NCI-H446 treated with DMSO at 0.1 percent for 48 hours (cell line): ENCODE measurements at places on chromosomes 4 and X.

DNA sequence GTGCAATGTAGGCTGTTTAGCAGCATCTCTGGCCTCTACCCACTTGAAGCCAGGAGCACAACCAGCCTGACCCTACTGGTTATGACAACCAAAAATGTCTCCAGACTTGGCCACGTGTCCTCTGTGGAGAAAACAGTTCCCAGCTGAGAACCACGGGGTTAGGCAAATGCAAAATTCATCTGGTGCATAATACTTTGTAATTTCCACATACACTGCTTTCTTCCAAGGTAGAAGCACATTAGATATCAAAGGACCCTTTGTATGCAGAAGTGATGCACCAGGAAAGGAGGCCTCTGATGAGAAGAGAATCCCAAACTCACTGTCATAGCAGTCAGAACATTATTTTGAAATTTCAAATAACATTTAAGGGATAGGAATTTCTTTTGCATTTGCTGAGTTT is 26.3 kb downstream of the MFAP3L start:
- DNase-seq = no peak

DNA sequence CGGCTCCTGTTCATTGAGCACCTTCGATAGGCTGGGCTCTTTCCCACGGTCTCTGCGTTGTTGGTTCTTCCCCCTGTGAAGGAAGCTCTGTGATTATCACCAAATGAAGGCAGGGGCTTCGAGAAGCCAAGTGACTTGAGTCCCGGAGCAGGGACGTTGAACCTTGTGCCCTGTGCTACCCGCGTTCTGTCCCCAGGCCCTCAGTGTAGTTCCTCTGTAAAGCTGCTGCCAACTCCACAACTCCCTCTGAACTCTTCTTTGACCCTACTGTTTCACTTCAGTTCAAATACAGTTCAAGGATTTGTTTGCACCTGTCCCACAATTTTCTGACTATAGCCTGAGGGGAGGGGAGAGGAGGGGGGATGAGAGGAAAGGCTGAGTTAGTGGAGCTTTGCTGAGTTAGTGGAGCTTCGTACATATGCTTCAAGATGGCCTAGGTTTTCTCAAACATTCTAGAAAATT is 635 bp upstream of the PHF8 start:
- no peak for DNase-seq

GRCh38 chr4:108351791-108352190 is 183.1 kb upstream of the LEF1 start:
- no peak for DNase-seq

DNA sequence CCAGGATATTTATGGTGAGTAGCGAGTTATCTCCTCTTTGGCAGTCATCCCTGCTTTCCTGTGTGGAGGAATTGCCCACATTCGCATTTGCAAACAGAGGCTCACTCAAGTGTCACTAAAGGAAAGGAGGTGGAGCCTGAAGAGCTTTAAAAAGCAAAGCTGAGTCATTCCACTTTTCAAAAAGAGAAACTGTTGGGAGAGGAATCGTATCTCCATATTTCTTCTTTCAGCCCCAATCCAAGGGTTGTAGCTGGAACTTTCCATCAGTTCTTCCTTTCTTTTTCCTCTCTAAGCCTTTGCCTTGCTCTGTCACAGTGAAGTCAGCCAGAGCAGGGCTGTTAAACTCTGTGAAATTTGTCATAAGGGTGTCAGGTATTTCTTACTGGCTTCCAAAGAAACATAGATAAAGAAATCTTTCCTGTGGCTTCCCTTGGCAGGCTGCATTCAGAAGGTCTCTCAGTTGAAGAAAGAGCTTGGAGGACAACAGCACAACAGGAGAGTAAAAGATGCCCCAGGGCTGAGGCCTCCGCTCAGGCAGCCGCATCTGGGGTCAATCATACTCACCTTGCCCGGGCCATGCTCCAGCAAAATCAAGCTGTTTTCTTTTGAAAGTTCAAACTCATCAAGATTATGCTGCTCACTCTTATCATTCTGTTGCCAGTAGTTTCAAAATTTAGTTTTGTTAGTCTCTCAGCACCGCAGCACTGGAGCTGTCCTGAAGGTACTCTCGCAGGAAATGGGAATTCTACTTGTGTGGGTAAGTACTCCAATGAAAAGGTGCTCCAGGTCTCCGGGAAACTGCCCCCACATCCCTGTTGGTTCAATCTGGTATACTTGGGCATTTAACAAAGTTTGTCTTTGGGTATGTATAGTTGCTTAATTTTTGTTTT is at the start of gene EGF:
Gene EGF (plus strand): TSS at position 178 of the 890 bp plus-strand sequence. CDS start 453 bp downstream, at position 631.
- DNase-seq = no peak

- no peak for DNase-seq
Measured at GRCh38 chr4:68288393-68288740, 42.9 kb upstream of the TMPRSS11B start.

DNA sequence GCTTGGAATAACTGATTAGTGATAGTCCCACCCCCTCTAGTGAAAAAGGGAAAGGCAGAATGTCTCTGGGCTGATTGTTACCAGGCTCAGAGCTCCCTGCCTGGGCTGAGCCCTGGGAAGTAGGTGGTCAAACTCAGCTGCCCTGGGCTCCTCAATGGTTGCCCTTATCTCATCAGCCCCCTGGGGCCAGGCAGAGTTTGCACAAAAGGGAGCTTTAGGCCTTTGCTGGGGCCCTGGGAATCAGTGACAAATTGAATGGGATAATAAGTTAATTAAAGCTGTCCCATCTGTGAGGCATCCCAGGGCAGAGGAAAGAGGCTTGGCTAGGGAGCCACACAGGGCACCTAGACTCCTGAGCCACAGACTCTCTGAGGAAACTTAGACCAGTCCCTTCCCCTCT is 89.0 kb downstream of the EFNB1 start:
- no peak for DNase-seq

GRCh38 chr4:36173905-36174304 is 70.4 kb downstream of the ARAP2 start:
- no peak for DNase-seq

DNA sequence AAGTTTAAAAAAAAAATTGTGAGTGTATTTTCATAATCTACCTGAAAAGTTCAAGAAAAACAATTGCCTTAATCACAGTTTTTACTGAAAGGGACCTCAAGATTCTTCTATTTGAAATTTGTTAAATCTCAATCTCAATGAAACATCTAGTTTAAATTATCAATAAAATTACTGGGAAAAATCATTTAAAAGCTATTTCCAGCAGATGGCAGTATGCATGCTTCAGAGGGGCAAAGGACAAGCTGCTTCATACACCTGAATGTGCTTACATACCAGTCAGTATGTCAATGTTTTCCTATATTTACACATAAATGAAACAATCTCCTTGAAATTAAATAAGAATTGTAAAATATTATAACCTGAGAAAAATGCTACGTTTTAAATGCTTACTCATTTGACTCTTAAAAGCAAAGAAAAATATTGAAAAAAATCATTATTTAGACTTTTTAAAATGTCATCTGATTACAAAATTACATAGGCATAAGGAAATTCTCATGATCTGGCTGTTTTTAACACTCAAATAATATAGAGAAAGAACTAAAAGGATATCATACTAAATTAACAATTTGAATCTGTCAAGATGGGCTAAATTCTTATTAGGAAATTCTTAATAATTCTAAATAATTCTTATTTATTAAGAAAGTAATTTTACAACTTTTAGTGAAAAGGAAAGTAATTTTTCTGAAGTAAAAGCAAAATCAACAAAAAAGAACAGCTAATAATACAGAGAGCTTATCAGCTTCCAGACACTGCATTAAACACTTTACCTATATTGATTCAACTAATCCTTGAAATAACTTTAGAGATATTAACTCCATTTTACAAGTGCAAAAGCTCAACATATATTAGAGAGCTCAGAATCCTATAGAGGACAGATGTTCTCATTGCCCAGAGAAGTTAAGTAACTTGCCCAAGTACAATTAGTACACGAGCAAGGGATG is 242.1 kb downstream of the ADAMTS3 start:
- peak; percentile 16 for DNase-seq

GRCh38 chr4:89468602-89469001 is 161.0 kb upstream of the GPRIN3 start:
- no peak for DNase-seq

- DNase-seq = no peak
Measured at GRCh38 chr4:189304809-189305208, 635.9 kb upstream of the FRG1 start.

DNA sequence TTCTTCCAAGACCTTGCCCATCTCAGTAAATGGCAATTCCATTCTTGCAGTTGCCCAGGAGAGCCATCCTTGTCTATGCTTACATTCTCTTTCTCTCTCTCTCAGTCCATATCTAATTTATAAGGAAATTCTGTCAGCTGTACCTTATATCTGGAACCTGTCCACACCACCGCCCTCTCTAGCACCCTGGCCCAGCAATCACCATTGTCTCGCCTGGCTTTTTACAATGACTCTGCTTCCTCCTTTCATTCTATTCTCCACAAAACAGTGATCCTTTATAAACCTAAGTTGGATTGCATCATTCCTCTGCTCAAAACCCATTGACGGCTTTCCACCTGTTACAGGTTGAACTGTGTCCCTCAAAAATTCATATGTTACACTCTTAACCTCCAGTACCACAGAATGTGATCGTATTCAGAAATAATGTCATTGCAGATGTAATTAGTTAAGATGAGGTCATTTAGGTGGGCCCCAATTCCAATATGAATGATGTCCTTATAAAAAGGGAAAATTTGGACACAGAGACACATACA is 31.3 kb downstream of the APBB2 start:
- no peak for DNase-seq

DNA sequence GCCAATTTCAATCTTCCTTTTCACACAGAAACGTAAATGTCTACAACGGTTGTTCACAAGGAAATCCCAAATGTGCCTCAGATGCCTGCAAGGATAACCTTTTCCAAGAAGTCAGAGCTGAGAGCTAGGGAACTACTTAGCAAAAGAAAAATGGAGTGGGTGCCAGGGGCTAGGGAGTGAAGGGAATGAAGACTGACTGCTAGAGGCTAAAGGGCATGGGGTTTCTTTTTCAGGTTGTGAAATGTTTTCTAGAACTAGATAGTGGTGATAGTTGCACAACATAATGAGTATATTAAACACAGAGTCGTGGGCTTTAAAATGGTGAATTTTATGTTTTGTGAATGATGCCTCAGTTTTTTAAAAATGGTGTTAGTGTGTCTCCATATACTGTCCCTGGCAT is 53.4 kb downstream of the CD99L2 start:
- no peak for DNase-seq

GRCh38 chr4:125168531-125168930 is 146.2 kb upstream of the FAT4 start:
- no peak for DNase-seq

DNA sequence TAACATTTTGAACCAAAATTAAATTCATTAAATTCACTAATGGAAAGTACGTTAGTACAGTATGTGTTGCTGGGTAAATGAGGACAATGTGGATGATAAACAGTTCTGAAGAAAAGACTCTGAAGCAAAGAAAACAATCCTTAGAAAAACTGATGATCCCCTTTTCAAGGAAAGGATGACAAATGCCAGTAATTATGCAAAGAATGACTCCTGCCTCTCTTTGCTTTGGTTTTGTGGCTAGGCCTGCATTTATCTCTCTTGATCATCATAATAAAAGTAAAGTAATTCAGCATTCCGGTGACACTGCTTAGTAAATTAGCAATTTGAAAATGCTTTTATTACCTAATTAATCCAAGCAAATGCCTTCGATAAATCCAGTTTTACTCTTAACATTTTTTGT is 652.2 kb upstream of the DIPK2B start:
- no peak for DNase-seq

DNA sequence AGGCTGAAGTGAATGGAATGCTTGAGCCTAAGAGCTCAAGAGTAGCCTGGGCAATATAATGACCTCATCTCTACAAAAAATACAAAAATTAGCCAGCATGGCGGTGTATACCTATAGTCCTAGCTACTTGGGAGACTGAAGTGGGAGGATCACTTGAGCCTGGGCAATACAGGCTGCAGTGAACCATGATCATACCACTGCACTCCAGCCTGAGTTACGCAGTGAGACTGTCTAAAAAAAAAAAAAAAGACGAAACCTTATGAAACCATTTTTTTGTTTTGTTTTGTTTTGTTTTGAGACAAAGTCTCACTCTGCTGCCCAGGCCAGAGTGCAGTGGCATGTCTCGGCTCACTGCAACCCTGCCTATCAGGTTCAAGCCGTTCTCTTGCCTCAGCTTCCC is 36.9 kb downstream of the TLR10 start:
- DNase-seq = no peak

DNA sequence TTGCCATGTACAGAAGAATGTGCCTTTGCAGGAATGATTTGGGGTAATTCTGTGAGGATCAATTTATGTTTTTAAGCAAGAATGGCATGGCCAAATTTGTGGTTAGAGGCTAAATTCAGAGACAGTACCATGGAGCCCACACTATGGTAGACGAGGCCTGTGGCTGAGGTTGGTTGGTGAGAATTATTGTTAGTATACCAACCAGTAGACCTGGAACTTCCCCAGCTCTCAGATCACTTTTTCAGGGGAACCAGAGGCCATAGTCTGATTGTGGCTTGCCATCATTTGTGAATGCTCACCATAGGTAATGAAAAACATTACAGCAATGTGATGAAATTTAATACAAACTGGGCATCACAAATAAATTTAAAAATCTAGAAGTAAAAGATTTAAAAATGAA is 56.3 kb downstream of the SHISA3 start:
- DNase-seq = no peak

GRCh38 chrX:109672239-109672638 is 47.3 kb upstream of the KCNE5 start:
- DNase-seq = no peak

- no peak for DNase-seq
Measured at GRCh38 chrX:109952050-109952449, 50.9 kb upstream of the TMEM164 start.

DNA sequence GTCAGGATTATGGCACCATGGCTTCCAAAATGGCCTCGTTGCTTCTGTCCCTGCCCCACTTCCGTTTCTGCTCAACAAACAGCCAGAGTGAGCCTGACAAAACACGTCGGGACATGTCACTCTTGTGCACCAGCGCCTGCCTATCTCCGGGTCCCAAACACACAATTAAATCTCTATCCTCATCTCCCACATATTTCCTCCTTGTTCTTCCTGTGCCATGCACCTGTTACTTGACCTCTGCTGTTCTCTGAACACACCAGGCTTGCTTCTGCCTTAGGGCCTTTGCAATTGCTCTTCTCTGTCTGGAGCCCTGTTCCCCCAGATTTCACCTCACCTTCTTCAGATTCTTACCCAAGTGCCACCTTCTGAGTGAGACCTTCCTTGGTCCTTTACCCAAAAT is 12.7 kb upstream of the CD38 start:
- DNase-seq = no peak

DNA sequence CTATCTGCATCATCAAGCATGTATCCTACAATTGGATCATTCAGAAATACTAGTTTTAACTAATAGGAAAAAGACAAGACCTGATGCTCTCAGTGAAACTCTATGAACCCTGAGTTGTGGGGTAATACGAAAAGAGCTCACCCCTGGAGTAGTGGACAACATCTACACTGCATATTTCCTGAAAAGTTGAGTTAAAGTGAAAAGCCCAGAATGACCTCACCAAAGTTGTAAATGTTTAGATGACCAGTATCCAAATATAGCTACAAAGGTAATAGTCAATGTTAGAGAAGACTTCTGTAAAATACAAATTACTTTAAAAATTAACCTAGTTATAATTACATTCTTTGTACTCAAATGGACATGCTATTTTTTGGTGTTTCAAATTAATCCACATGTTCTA is 52.8 kb upstream of the SRPX start:
- no peak for DNase-seq
